ENCODE measurements at places on chromosomes 4 and X.

DNA sequence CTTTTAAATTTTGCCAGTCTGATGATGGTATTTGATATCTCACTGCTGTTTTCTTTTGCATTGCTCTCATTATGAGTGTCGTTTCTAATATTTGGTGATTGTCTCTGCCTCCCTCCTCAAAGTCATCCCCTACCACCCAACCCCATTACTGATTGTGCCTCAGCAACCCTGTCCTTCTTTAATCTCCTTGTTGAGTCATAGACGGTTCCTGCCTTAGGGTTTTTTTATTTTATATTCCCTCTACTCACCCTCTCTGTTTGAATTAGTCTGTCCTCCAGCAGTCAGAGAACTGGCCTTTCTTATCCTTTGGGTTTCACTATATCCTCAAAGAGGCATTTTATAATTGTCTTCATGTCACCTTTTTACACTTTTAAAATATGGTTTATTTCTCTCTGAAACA is 409.3 kb upstream of the CPEB2 start:
- no peak for DNase-seq

DNA sequence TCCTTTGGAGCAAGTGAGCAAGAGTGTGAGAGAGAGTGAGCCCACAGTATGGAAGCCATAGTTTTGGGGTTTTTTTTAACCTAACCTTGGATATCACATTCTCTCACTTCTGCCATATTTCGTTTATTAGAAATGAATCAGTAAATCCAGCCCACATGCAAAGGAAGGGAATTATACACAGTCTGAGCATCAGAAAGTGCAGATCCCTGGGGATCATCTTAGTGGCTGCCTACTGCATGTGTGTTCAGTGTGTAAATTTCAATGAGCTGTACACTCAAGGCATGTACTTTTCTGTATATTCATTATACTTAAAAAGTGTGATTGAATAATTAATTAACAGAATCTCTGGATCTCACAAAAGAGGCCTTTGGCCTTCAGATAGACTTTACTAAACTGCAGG is 133.8 kb upstream of the PRPS2 start:
- DNase-seq, result no peak

DNA sequence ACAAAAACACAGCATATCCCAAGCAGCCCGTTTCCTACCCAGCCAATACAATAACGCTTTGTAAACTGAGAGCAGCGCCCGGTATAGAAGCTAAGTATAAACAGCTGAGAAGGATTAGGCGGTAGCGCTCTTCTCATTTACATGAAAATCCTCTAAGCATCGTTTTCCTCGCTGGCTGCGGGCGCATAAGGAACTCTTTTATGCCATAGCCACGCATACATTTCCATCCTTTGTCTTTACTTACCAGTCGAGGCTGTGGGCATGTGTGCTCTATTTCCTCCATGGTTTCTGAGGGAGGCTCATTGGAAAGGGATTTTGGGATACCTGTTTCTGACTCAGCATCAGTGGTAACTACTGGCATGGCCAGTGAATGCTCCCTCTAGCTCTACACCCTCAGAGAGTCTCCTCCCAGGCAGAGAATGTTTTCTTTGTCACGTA is 383 bp downstream of the PCYT1B start:
- no peak for DNase-seq

DNA sequence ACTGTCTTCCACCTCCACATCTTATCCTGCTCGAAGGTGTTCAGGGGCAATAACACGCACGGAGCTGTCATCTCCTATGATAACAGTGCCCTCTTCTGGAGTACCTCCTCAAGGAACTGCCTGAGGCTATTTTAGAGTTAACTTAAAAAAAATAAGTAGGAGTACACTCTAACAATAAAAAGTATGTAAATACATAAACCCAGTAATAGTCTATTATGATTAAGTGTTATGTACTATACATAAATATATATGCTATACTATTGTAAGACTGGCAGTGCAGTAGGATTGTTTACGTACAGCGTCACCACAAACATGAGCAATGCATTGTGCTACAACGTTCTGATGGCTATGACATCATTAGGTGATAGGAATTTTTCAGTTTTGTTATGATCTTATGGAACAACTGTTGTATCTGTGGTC is 34.5 kb upstream of the TLR2 start:
- no peak for DNase-seq

GRCh38 chr4:117987464-117987863 is 46.8 kb upstream of the NDST3 start:
- DNase-seq, result no peak

Measured in AG09309 (cell line).